Karpas-422 (cell line): ENCODE measurements at places on chromosomes 11 and 22. TPM values are rescaled to one million over a fixed set of nuclear protein-coding genes. Genes with fewer than 3 reads are reported as not detected.

Gene SPA17
- total RNA-seq = 1.2 and 10.4 TPM in 2 replicates

Gene VPREB1
- total RNA-seq = not detected in 2 replicates

Gene MOGAT2
- not detected in 2 replicates for total RNA-seq

Gene SLC37A2
- 0.22 and 0.41 TPM in 2 replicates for total RNA-seq

- H3K4me3 ChIP-seq = no peak overlapping the region
- no peak overlapping the region for H3K27ac ChIP-seq
- no peaks in the 10 kb centered on the region for H3K27me3 ChIP-seq
- DNase-seq = no peak
- no peaks in the 10 kb centered on the region for H3K4me1 ChIP-seq
- H3K36me3 ChIP-seq = no peaks in the 10 kb centered on the region
These were observed 166.7 kb upstream of the FAT3 start for GRCh38 chr11:92057849-92058442.

DNA sequence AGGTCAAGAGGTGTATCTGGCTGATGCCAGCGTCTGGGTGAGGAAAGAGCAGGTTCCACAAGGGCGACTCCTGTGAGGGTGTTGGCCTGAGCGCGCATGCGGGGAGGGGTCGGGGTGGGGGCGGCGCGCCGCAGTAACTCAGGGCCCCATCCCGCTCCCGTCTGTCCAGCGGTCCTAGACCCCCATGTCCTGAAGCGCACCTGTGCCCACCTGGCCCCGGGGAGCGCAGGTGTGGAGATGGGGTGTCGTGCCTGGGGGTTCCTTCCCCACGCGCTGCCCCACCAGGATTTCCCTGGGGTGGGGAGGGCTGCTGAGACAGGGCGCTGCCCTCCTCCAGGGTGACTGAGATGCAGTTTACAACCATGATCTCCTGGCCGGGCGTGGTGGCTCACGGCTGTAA is 20.9 kb downstream of the RNH1 start:
- H3K36me3 ChIP-seq = no peaks in the 10 kb centered on the region
- no peak for DNase-seq
- H3K4me3 ChIP-seq = no peak overlapping the region

GRCh38 chr11:123407130-123407995 is 22.7 kb upstream of the GRAMD1B start:
- no peaks in the 10 kb centered on the region for H3K27me3 ChIP-seq
- H3K4me1 ChIP-seq = peaks cover 70% of the 10 kb centered on the region
- H3K36me3 ChIP-seq = no peaks in the 10 kb centered on the region

DNA sequence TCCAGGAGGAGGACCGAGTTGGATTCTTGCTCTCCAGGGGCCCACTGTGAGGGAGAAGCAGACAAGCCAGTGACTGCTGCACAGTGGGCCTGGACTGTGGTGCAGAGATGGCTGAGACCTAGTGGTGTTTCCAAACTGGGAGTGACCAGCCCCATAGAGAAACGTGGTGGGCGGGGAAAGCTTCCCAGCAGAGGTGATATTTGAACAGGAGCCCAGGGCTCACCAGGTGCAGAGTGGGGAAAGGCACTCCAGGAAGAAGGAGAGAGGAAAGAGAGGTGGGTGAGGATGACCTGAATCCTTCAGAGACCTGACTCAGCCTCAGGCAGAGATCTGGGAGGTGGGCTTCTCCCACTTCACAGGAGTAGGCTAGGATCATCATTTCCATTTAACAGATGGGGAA is 52.1 kb upstream of the RASD2 start:
- H3K36me3 ChIP-seq = no peaks in the 10 kb centered on the region
- H3K4me1 ChIP-seq = no peaks in the 10 kb centered on the region
- DNase-seq = no peak
- no peak overlapping the region for H3K27ac ChIP-seq

DNA sequence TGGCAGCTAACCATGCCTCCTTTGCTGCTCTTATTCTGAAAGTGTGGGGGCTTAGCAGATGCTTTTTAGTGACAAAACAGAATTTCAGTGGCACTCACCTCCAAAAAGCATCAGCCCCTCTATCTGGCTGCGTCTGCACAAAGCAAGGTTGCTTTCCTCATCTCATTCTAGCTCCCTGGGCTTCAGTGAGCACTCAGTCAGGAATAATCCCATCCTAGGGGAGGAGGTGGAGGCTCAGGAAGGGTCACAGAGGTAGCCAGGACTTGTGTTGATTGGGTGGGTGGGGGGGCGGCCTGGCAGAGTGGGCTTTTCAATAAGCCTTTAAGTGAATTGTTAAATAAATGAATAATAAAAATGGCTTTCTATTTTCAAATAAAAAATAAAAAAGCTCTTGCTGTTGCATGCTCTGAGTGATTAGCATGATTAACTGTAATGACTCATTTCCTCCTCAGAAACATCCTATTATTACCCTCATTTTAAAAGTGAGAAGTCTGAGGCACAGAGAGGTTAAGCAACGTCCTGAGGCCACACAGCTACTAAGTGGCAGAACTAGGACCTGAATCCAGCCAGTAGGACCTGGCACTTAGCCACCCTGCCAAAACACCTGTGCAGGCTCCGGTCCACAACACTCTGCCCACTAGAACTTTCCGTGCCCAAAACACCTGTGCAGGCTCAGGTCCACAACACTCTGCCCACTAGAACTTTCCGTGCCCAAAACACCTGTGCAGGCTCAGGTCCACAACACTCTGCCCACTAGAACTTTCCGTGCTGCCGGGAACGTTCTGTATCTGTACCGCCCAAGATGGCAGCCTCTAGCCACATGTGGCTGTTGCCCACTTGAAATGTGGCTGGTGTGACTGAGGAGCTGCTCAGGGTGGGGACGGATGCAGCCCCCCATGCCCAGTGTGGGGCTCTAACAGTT is 5.5 kb downstream of the B3GAT1 start:
- no peaks in the 10 kb centered on the region for H3K27me3 ChIP-seq
- no peak overlapping the region for H3K4me3 ChIP-seq
- H3K4me1 ChIP-seq = no peaks in the 10 kb centered on the region
- H3K27ac ChIP-seq = no peak overlapping the region
- no peak for DNase-seq

DNA sequence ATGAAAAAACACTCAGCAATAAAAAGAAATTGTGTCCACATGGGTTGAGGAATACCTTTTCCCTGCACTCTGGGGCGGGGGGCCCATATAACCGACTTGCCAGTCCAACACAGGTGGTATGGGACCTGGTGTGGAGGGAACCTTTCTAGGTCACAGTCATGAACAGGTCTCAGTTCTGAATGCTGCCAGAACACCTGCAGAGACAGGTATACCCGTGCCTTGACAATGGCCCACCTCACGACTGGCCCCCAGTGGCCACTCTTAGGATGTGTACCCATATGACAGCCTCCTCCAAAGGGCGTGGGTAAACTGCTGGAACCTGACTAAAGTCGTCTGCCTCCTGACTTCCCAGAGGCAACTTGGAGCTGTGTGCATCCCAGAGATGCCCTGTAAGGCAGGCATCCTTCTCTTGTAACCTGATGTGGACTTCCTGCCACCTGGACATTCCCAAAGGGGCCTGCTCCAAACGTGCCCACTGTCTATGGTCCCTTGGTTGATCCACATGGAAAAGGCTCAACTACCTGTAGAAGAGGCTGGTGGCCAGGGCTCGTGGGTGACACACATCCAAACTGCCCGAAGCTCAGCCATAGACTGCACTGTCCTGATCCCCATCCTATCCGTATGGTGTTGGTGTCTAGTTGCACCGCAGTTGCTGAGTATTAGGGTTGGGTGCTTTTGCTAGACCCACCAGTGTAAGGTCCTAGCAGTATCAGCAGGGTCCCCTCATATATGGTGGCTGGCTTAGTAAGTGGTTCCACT is 859.3 kb downstream of the BRD1 start:
- no peaks in the 10 kb centered on the region for H3K27me3 ChIP-seq
- no peak overlapping the region for H3K4me3 ChIP-seq
- H3K27ac ChIP-seq = no peak overlapping the region
- no peaks in the 10 kb centered on the region for H3K36me3 ChIP-seq
- no peaks in the 10 kb centered on the region for H3K4me1 ChIP-seq

DNA sequence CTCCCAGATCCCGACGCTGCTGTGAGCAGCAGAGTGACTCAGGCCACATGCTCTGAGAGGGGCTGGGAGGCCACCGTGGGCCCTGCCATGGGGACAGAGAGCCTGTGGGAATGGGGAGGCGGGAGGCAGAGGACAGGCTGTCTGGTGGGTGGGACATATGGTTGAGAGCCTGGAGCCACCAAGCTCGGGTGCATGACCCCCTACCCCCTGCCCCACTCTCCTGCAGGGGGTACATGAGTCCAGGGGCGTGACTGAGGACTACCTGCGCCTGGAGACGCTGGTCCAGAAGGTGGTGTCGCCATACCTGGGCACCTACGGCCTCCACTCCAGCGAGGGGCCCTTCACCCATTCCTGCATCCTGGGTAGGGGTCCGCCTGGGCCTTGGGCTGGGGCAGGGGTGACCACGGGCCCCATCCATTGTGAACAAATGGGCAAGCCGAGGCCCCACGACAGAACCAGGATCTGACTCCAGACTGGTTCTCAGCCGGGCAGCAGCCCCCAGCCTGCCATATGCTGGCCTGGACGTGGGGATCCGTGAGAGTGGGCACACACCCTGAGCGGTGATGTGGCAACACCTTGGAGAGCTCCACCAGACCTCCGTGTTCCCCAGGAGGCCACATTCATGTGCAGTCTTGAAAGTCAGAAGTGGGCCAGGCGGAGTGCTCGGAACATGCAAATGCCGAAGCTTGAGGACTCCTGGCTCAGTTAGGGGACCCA is 17.4 kb upstream of the ARHGAP8 start:
- H3K4me1 ChIP-seq = no peaks in the 10 kb centered on the region
- no peak overlapping the region for H3K27ac ChIP-seq

DNA sequence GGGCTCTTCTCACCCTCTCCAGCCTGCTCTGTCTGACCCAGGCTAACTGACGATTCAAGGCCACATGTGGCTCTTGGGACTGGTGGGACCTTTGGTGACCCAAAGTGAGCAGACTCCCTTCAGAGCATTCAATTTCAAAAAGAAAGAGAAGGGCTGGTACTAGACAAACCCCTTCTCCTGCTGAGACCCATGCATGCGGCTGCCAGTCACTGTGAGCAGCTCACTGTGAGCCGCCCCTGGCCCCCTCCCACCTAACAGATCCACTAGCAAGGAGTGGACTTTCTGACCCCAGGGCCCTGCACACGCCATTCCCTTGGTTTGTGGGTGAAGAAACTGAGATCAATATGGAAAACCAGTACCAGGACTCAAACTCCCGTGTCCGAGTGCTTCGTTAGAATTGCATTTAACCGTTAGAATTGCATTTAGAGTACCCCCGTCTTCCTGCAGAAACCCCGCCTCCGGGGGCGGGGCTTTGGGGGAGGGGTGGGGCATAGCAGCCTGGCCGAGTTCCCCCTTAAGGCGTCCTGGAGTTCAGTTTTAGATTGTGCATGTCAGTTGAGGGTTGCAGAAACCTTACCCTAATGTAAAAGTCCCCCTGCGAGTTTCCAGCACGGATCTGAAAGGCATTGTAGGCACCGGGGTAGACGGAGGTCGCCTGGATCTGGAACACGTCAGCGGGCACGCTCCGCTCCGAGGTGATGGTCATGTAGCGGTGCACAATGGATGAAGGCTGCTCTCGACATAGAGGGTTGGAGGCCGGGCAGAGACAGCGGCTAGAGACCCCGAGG is 5.1 kb downstream of the EFEMP2 start:
- H3K4me1 ChIP-seq = peaks cover 9% of the 10 kb centered on the region
- peaks cover 8% of the 10 kb centered on the region for H3K36me3 ChIP-seq
- H3K27ac ChIP-seq = no peak overlapping the region
- no peaks in the 10 kb centered on the region for H3K27me3 ChIP-seq
- DNase-seq = peak; percentile 78

- H3K36me3 ChIP-seq = no peaks in the 10 kb centered on the region
- no peaks in the 10 kb centered on the region; the same call in 1 of the 2 replicates for H3K4me1 ChIP-seq
- peak; percentile 68 for DNase-seq
- H3K4me3 ChIP-seq = no peak overlapping the region
- no peaks in the 10 kb centered on the region for H3K27me3 ChIP-seq
These were observed 18.7 kb upstream of the JHY start for GRCh38 chr11:122863704-122864326.

- DNase-seq = no peak
- H3K4me1 ChIP-seq = no peaks in the 10 kb centered on the region
- H3K27me3 ChIP-seq = no peaks in the 10 kb centered on the region
- H3K36me3 ChIP-seq = no peaks in the 10 kb centered on the region
- no peak overlapping the region for H3K4me3 ChIP-seq
These were observed 1.0 kb downstream of the SYT9 start for GRCh38 chr11:7252683-7253213.

- H3K4me3 ChIP-seq = no peak overlapping the region
- no peaks in the 10 kb centered on the region for H3K27me3 ChIP-seq
- H3K36me3 ChIP-seq = no peaks in the 10 kb centered on the region
- no peak for DNase-seq
These were observed 3.8 kb upstream of the CREB3L1 start for GRCh38 chr11:46273511-46274205.
